ENCODE measurements at places on chromosomes 1 and 21.

- DNase-seq, result no peak
These were observed 30.5 kb downstream of the DEGS1 start for GRCh38 chr1:224213438-224214119.

DNA sequence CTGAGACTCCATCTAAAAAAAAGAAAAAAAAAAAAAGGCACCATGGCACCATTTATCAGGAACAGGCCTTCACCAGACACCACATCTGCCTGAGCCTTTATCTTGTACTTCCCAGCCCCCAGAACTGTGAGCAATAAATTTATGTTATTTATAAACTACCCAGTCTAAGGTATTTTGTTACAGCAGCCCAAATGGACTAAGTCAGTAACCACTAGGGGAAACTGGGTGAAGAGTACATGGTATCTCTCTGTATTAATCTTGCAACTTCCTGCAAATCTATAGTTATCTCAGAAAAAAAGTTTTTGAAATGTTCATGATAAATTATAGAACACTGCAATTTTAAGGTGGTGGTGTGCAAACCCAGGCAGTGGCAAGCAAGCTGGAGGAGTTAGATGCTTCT is 114.3 kb downstream of the LAMC2 start:
- no peak for DNase-seq

- DNase-seq, result no peak
These were observed 510 bp upstream of the IL10RB start for GRCh38 chr21:33265664-33266049.

GRCh38 chr1:229843627-229844238 is 217.7 kb downstream of the URB2 start:
- DNase-seq, result no peak

DNA sequence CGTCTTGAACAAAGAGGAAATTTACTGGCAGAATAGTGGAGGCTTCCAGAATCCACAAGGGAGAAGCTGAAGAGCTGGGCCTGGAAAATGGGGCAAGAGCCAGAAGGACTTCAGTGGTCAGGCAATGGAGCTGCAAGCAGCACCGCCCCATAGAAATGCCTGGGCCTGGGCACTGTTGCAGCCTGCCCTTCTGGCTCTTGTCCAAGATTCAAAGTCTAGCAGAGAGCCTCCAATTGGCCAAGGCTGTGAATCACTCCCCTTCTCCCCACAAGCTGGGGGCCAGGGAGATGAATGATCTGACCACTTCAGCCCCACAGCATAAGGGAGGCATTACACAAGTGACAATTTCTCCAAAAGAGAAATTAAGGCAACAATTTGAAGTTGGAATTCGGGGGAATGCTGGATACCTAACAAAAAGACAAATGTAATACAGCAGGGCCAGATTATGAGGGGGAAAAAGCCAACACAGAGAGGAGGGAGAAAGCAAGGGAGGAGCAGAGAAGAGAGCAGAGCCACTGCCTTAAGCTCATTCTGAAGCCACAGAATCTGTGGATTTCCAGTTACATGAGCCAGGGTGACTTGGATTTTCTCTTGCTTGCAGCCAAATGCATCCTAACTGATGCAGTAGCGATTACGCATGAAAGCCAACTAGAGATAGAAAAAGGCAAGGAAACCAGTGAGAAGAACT is 80.3 kb downstream of the LRIG2 start:
- no peak for DNase-seq

DNA sequence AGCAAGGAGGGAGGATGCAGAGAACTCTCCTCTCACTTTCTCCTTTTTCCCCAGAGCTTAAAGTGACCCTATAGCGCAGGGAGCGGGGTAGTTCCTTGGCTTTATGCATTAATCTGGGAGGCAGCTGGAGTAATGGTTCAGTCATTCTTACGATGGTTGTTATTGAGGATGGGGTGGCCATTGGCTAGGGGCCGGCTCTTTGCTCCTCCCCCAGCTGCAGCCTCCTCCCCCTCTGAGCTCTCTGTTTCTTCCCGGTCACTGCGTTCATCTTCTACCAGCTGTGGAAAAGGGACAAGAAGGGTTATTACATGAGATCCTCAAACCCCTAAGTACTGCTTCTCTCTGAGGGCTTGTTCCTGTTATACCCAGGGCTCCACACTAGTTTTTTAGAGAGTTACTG is 8.6 kb downstream of the CERS2 start:
- no peak for DNase-seq

- DNase-seq, result no peak
These were observed 4.9 kb downstream of the PTPN7 start for GRCh38 chr1:202155478-202156021.

GRCh38 chr1:6025269-6026094 is 20.2 kb upstream of the KCNAB2 start:
- DNase-seq, result no peak

DNA sequence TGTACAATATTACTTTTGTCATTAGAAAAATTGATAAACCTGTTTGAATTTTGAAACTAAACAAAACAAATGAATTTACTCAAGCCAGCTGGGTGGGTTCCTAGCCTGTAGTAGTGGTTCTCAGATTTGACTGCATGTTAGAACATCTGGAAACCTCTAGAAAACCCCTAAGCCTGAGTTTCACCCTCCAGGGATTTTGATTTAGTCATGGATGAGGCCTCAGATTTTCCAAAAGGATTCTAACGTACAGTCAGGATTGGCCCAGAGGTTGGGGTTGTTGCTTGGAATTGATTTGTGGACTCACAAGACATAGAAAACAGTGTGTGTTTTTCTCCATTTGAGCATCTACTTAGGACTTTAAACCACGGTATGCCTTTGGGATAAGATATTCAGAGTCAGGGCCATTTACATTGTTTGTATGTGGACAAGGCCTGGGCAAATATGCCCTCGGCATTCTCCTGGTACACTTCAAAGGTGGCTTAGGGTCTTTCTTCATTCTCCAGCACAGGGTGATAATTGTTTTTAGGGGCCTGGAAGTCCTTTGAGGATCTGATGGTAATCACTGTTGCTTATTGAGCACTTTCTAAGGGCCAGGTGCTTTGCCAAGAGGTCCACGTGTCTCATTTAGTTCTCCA is 42.6 kb downstream of the ATP5PO start:
- DNase-seq, result no peak

DNA sequence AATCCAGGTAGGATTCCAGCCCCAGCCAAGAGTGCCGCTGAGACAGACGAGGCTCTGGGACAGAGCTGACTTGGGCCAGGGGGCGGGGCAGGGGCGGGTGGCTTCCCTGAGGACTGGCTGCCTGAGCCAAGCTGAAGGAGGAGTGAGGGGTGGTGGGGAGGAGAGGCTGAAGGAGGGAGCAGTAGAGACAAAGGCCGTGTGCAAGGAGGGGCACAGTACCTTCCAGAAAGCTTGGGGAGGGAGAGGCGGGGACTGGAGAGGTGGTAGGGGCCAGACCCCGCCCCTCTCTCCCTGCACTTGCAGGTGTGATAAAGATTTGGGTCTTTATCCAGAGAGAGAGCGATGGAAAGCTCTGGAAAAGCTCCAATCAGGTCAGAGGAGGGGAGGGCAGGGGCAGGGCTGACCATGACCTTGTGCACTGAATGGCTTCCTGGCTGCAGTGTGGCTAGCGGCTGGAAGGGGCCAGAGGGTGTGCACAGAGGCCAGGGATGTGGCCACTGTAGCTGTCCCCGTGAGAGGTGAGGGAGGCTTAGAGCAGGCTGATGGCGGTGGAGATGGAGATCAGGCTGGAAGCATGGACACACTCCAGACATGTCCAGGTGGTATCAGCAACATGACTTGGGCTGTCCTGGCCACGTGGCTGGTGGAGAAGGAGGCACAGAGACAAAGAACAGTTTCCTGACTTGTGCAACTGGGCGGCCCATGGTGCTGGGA is 6.7 kb upstream of the EPHA8 start:
- DNase-seq, result no peak

DNA sequence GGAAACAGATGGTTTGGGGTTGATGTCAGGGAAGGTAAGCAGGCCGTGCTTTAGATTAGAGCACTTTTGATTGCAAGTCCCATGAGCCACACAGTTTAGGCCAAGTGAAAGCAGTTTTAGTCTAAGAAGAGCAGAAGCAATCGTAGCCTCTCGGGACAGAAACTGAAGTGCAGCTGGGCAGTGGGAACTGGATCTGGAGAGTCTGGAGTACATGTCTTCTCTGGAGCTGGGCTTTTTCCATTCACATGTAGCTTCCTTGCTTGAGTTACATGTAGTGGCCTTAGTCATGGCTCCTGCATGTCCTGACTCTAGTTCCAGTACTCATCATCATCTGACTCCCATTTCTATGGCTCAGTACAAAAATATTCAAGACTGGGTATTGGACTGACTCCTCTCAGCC is 16.7 kb downstream of the CAMTA1 start:
- no peak for DNase-seq

DNA sequence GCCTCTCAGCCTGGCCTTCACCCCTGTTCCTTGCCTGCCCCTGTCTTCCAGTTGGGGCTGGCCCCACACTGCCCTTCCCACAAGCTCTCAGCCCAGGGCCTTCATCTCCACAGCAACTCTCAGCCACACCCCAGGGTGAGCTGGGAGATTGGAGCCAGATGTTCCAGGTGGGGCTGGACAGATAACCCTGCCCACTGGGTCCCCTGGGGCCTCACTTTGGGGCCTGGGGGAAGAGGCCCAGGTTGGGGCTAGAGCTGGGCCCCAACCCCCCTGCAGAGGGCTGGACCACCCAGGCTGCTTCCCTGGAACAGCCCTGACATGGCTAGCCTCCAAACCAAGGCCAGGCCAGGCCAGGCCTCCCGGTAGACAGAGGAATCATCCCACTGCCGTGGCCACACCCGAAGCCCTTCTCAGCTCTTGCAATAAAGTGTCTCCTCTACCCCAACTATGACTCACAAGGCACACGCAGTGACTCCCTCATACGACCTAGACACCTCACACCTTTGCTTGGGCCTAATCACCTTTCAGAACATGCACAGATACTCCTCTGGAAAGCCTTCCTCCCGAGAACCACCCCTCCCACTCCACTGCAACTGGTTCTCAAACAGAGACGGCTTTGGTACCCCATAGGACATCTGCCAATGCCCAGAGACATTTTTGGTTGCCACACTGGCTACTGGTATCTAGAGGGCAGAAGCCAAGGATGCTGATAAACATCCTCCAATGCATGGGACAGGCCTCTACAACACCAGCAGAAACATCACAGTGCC is 22.2 kb downstream of the SLC2A1 start:
- DNase-seq, result no peak

- no peak for DNase-seq
These were observed 6.0 kb upstream of the PLA2G2C start for GRCh38 chr1:20192364-20192763.

GRCh38 chr1:200442537-200443156 is 32.8 kb upstream of the ZNF281 start:
- DNase-seq, result no peak

DNA sequence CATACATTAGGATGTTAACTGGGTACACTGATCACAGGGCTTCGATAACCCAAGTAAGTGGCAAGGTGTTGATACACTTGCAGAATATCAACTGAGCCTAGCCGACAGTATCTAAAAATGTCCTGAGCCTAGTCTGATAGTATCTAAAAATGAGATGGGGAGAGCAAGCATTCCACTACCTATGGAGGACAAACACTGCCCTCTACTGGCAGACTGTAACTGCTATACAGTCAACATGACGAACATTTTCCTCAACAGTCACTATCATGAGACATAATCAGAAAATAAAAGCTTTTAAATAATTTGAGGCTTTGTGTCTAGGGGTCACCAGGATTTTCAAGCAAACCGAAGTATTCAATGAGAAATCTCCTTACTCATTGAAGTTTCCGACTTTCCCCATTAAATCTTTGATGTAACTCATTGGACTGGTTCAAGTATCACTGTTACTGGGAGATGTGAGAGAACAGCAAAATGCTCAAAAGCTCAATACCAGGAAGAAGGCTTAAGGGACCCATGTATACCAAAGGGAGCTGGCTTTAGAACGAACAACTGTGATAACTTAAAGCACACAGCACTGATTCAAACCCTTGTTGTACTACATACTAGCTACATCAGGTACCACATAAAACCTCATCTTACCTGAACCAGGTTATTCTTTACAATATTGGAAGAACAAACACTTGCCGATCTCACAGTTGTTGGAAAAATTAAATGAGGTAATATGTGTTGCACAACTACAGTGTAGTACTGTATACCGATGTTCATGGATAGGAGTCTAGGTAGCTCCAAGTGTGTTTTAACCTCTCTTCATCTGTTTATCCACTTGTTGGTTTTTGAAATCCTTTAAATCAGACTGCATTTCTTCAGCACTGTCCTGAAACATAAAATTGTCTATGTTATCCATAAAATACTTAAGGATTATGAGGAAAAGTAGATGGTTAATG is 31.1 kb upstream of the SLC45A3 start:
- DNase-seq, result peak; percentile 70

GRCh38 chr1:235984041-235984825 is 80.7 kb downstream of the NID1 start:
- DNase-seq, result no peak

DNA sequence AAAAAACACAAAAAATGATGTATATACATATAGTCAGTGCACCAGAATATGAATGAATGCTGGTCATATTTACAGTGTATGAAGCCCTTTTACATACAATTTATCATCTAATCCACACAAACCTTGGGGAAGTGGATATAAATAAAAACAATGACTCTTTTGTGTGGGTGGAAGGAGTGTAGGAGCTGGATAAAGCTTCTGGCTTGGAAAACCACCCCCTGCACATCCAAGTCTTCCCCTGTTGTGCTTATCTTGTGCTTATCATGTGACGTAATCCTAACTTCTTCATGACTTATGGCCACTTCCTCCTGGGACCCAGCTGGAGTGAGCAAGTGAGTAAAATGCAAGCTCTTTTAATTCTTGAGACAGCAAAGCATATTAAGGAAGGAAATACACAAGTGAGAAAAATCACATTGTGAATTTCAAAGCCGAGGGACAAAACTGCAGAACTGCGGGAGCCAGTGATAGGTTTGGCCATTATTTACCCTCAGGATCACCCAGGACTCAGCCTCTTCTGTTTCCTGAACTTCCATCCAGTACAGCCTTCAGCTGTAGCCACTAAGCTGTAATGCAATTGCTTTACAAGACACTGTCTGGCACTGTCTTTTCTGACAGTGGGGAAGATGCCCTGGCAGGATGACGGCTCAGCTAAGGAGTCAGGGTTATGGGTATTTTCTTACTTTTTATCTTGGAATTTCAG is 104.0 kb upstream of the PPM1J start:
- DNase-seq, result no peak

- no peak for DNase-seq
These were observed 24.9 kb downstream of the NGF start for GRCh38 chr1:115313182-115313581.

- no peak for DNase-seq
These were observed 78.0 kb downstream of the HLCS start for GRCh38 chr21:36888466-36888865.
